ENCODE measurements at places on chromosomes 3 and 15.

DNA sequence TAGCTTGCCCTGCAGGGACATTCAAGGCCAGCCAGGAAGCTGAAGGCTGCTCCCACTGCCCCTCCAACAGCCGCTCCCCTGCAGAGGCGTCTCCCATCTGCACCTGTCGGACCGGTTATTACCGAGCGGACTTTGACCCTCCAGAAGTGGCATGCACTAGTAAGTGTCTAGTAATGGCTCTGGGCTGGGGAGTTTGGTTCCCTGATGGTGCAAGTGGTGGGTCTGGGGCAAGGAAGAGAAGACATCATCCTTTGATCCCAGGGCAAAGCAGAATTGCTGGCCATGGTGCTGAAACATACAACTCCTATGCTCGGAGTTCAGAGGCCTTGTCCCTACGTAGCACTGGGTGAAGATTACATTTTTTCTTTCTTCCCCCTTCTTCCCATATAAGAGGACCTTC, 311.4 kb downstream of the EPHB1 start:
- no peak for DNase-seq

GRCh38 chr3:131713416-131714123, 210.8 kb upstream of the MRPL3 start:
- DNase-seq = no peak

GRCh38 chr3:106452096-106452495, 583.3 kb upstream of the CBLB start:
- DNase-seq = no peak

DNA sequence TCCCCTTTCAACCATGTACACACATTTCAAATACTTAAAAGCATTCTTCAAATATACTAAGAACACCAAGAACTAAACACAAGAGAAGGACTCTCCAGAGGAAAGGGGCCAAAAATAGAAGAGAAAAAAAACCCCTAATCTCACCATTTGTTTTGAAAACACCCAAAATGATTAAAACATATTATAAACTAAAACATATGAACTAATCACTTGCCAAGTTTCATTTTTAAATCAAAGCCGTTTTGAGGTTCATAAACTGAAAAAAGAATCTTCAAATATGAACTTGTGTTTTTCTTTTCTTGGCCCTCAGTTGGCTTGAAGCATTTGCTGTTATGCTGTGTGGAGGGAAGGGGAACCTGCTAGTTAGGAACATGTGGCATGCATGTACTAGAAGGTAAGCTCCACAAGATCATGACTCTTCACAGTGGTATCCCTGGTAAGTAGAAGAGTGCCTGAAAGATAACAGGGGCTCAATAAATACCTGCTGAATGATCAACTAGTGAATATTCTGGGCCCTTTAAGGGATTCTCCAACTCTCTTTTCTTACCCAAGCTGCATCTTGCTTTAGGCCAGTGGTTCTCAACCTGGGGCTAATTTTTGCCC, 224.5 kb downstream of the TIGIT start:
- no peak for DNase-seq

DNA sequence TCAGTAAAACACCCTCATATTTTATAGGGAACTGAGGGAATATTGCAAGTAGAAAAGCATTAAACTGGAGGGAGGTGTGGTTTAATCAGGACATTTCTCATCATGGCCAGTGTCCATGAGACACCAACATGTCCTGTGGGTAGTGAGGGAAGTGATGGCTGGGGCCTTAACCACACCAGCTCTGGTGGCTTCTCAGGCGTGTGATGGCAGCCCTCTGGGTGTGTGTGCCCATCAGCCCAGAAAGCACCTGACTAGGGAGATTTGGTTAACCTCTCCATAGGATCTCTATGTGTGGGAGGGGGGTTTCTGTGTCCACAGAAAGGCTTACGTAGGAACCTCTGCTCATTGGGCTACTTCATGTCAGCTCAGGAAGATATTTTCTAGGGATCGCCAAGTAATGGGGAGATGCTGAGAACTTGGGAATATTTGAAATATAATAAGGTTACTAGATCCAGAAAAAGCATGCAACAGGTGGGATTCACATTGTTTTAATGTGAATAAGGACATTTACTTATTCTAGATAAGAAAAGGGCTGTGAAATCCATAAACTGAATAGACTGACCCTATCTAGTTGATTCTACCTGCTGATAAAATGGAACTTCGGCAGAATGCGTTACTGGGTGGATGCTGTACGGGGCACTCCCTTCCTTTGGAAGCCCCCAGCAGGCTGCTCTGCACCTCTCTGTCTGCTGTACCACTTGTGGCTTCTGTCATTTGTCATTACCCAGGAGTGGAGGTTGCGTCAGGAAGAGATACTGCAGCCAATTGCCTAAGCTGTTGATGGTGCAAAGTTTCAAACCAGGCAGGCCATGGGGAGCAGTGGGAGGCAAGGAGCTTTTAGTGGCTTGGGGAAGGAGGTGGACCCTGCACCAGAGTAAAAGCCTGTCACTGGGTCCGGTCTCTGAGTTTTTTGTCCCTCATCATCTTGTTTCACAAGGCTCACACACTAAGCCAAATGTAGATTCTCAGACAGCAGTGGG, 21.5 kb downstream of the PDHB start:
- no peak for DNase-seq

DNA sequence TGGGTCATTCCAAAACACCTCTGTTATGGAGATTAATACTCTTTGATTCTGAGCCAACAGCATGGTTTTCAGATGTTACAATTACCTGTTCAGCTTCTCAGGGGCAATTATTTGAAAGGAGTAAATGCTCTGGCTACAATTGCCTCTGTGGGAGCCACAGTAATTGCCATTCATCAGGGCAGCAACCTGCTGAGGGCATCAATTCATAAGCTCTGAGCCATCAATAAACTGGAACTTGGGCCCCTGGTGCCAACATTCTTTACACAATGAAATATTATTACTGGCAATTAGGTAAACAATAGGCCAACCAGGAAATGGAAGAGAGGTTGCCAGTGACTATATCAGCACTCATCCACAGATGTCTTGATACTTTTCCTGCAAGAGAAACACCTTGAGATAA, 660.8 kb downstream of the MECOM start:
- DNase-seq = no peak

DNA sequence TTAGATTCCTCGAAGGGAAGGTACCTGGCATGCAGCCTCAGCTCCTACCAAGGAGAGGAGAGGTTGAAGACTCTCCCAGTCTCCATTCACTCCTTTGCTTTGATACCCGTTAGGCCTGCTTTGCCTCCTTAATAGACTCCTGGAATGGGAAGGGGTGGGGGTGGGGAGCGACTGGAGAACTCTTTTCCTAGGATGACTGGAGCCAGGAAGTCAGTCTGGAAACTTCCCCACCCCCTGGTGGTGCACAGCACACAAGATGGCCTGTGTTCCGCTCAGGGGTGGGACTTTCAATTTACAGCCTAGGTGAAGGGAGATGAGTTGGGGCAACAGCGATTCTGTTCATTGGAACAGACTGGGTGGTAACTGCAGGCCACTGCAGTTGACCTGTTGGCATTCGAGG, 21.4 kb upstream of the CELF6 start:
- DNase-seq = no peak

- no peak for DNase-seq
Measured at GRCh38 chr15:48602358-48603122, 43.0 kb downstream of the FBN1 start.

GRCh38 chr15:38843736-38844590, 279.3 kb upstream of the RASGRP1 start:
- no peak for DNase-seq

- DNase-seq = no peak
Measured at GRCh38 chr3:194262176-194262924, 88.8 kb downstream of the CPN2 start.

- no peak for DNase-seq
Measured at GRCh38 chr3:39814007-39814406, 4.6 kb downstream of the MYRIP start.

DNA sequence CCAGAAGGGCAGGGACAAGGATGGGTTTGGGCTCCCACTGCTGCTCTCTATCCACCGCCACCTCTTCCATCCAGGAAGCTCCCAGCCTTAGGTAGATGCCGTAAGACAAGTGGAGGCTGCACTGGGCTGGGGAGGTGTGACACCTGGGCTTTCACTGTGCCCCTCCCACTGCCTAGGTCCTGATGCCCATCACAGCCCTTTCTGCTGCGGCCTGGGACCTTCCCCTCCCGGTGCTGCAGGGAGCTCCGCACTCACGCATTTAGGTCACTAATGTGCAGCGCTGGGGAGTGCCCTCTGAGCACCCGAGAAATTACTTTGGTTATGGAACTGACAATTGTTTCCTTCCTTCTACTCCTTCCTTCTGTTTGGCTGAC, 850 bp downstream of the LTF start:
- no peak for DNase-seq

DNA sequence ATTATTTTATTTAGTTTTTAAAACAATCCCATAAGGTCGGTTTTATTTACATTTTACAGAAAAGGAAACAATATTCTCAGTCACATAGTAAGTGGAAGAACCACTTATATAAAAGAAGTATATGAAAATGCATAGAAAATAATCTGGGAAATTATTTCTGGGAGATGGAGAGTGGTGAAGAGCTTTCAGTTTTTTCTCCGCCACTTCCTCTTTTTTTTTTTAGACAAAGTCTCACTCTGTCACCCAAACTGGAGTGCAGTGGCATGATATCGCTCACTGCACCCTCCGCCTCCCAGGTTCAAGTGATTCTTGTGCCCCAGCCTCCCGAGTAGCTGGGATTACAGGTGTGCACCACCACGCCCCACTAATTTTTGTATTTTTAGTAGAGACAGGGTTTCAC, 21.2 kb downstream of the RAD51 start:
- no peak for DNase-seq

DNA sequence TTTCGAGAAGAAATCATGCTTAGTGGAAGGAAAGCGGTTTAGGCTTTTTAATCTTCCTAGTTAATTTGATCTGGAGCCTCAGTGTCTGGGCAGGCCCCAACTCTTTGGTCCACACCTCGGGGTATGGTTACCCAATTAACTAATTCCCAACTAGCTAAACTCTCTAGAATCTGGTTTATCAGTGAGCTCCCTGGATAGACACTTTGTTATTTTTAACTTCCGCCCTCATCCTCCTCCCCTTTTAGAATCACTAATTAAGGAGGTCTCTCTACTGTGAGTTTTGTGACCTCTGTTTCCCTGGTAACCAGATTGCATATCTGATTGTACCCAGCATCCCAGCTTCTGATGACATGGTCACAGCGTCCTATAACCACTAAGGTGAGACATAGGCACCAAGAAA, 112.2 kb downstream of the RARB start:
- no peak for DNase-seq

DNA sequence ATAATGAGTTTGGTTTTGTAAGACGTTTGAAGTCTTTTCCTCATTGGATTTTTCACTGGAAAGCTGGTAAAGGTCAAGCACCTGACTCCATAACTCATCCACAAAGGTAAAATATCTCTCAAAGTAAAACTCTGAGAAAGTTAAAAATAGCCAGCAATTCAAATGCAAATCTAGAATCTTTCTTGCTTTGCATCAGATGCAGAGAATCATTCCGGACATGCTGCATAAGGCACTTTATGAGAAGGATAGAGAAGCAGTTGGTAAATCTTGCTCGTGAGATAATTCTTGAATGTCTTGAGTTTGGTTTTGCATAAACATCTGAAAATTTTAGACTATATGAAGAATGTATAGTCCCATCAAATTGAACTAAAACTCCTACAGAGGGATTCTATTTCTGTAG, 9.1 kb downstream of the KCNMB2 start:
- DNase-seq = no peak

DNA sequence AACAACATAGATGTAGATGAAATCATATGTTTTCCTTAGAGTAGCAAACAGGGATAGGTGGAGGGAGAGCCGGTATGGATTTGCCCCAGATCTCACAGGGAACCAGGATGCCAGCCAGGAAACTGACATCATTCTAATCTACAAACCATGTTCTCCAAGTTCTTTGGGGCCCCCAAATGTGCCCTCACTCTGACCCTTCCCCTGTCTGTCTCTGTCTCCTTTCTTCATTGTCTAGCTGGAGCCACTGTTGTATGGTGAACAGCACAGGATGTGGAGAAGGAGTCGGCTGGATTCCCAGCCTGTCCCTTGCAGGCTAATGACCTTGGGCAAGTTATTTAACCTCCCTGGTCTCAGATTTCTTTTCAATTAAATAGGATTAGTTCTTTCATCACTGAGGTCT, 962 bp downstream of the ATP13A5 start:
- no peak for DNase-seq

- no peak for DNase-seq
Measured at GRCh38 chr15:88657326-88658069, 18.7 kb downstream of the ISG20 start.

- DNase-seq = no peak
Measured at GRCh38 chr15:69414701-69415167, 585 bp downstream of the KIF23 start.

- no peak for DNase-seq
Measured at GRCh38 chr3:152202976-152203626, 65.6 kb upstream of the MBNL1 start.

DNA sequence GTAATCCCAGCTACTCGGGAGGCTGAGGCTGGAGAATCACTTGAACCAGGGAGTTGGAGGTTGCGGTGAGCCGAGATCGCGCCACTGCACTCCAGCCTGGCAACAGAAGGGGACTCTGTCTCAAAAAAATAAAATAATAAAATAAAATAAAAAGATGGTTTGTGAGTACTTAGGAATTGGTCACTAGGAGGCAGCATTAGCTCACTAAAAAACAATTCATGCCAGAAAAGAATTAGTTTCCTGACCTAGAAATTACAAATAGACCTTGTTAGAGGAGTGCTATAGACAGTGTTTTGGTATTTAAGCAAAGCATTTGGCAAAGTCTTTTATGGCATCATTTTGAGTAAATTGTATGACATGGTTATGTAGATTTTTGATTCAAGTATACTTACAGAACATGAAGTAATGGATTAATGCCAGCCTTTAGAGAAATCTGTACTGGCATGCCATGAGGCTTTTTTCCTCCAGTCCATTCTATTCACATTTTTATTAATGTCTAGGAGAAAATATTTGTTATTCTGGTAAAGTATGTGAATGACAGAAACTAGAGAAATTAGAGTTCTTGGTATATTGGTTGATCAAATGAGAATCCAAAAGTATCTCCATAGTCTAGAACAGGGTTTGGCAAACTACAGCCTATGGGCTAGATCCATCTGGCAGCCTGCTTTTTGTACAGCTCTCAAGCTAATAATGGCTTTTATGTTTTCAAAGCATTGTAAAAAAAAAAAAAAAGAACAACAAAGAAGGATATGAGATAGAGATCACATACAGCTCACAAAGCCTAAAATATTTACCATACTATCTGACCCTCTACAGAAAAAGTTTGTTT, 81.6 kb downstream of the LRRC49 start:
- no peak for DNase-seq

- no peak for DNase-seq
Measured at GRCh38 chr15:99452728-99453636, 112.8 kb upstream of the MEF2A start.

- DNase-seq = no peak
Measured at GRCh38 chr3:72912532-72912931, 24.7 kb downstream of the GXYLT2 start.

- DNase-seq = no peak
Measured at GRCh38 chr15:68517285-68517761, 61.5 kb upstream of the CORO2B start.

DNA sequence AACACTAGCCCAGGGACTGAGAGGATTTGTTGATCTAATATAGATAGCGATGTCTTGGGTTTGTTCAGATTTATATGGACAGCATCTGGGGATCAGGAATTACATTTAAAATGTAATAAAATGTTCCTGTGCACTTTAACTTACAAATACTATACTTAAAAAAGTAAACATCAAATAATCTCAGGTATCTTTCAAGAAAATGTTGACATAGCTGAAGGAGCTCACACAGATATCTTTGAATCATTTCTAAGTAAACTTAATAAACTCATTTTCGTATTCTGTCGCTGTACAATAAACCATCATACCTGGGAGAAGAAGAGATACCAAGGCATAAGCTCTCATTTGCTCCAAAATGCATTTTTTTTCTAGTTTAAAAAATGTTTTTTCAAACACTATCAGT, 557.5 kb upstream of the NR2F2 start:
- no peak for DNase-seq

All from stimulated activated CD8-positive, alpha-beta memory T cell treated with anti-CD3 and anti-CD28 coated beads, Interleukin-4, amount 100 ng/mL, for 4 hours (primary cell).